NCI-H345 (cell line): ENCODE measurements at places on chromosomes 3 and 15.
A peak's percentile ranks its signal among the peaks of the same experiment; 100 is the strongest.

DNA sequence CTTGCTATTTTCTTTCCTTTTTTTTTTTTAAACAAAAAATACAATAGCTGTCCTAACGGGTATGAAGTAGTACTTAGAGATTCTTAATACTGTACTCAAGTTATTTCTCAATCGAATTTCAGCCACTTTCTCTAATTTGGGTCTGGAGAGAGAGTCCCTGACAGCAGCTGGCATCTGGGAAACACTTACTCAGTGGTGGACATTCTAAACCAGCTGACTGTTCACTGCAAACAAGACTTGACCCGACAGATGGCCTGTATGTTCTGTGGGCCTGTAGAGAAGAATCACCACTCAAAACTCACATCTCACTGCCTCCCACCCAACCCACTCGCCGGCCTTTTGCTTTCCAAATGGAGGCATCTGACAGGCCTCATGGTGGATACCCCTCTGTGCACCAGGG, 199.6 kb downstream of the ATP10A start:
- no peak for DNase-seq

GRCh38 chr3:160016972-160017371, 28.3 kb downstream of the IL12A start:
- no peak for DNase-seq

DNA sequence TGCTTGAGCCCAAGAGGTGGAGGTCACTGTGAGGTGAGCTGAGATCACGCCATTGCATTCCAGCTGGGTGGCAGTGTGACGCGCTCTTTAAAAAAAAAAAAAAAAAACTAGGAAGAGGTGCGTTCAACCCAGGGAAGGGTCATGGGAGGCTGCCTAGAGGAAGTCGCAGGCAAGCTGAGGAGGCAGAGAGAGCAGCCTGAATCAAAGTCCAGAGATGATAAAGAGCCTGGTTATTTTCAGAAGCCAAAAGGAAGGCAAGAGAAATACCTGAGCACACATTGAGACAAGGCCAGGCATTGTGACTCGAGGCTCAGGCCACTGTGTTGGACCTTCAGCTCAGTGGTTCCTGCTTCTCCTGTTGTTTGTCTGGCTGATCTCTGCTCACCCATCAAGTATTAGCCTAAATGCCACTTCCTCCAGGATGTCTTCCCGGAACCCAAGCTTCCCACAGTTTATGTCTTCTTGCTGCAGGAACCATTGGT, 16.1 kb upstream of the GCNT3 start:
- no peak for DNase-seq

- peak; percentile 10 for DNase-seq
Observed at GRCh38 chr3:84683493-84683892, 275.3 kb upstream of the CADM2 start.

GRCh38 chr15:36992454-36992853, 107.9 kb downstream of the MEIS2 start:
- DNase-seq: no peak
